ENCODE measurements at places on chromosomes 11 and 22.
A peak's percentile ranks its signal among the peaks of the same experiment; 100 is the strongest.

- no peak for DNase-seq
Observed at GRCh38 chr11:66373265-66373664, 1.7 kb upstream of the SLC29A2 start.

DNA sequence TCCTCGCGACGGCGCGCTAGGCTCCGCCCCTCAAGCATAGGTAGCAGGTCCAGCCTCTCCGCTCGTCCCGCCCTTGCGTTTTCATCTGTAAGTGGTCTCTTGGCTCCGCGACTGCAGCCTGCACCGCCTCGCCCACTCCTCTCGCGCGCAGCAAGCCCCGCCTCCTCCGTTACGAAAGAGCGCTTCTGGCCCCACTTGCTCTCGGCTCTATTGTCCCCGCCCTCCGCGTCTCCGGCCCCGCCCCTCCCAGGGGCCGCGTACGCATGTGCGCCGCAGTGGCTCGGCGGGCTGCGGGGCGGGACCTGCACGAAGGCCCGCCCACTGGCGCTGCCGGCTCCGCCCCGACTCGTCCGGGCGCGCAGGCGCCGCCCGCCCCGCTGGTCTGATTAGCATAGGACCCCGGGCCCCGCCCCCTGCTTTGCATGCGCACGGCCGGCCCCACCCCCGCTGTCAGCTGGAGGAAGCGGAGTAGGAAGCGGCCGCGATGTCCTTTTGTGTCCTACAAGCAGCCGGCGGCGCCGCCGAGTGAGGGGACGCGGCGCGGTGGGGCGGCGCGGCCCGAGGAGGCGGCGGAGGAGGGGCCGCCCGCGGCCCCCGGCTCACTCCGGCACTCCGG, at the start of gene ESRRA:
Gene ESRRA, plus strand, starts transcription at position 450 of the 616 bp plus-strand sequence. CDS start 1,656 bp downstream, outside the sequence.
- peak; percentile 100 for DNase-seq

DNA sequence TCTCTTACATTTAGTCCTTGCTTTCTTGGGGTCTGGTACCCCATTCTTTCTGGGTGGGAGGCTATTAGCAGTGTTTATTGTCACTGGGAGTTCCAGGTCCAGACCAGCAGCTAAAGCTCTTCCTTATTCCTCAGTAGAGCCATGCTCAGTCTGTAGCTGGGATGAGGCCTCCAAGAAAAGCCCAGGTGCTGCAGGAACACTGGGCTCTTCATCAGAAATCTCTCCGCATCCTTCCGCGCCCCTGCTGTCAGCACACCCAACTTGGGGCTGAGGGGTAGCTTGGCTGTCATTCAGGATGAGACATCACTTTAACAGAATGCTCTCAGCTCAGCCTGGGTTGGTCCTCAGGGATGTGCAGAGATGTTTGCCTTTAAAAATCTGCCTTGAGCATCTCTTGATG, 97.5 kb downstream of the GRAMD1B start:
- no peak for DNase-seq

DNA sequence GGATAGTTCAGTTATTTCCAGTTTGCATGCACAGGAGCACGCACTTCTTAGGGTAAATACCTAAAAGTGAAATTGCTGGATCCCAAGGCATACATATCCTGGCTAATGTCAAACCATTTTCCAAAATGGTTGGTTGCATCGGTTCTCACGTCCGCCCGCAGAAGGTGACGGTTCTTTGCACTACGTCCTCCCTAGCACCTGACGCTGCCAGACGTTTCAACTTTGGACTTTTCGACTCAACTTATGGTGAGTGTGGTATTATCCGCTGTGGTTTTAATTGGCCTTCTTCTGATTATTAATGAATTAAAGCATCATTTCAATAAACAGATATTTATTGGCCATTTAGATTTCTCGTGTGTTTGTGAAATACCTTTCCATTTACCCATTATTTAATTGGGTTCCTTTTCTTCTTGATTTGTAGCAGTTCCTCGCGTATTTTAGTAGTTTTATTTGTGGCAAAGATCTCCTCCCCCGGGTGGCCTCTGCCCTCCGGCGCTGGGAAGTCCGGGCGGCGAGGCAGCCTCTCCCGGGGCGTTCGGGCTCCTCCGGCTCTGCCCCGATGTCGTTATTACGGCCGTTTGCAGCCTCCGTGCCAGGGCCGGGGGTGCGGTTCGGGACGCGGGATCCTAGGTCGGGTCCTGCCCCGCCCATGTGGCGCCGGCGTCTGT, at the start of gene JHY:
Gene JHY, plus strand, starts transcription at position 571 of the 668 bp plus-strand sequence. CDS start 3,091 bp downstream, outside the sequence.
- DNase-seq, result no peak

- no peak for DNase-seq
Observed at GRCh38 chr22:20763630-20764470, 10.1 kb upstream of the SERPIND1 start.

- DNase-seq, result no peak
Observed at GRCh38 chr11:70068345-70068744, 9.8 kb upstream of the ANO1 start.

DNA sequence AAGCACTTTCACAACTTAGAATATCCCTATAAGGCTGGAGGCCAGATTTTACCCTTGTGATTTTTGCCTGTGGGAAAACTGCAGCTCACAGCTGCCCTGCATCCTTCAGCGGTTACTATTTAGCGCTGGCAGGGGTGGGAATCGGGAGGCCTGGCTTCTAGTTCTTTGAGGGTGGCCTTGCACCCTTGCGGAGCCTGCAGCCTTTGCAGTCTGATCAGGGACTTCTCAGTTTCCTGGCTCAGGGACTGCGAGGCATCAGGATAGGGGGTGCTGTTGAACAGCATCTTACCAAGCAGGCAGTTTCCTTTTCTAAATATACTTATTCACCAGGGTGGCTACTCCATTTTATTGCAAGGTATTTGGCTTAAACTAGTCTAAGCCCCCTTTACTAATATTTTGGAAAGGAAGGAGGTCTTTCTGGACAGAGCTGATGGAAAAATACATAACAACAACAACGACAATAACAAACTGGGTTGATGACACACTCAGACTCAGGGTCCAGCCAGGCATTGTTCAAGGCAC, 2.9 kb upstream of the APOA1 start:
- DNase-seq, result no peak

DNA sequence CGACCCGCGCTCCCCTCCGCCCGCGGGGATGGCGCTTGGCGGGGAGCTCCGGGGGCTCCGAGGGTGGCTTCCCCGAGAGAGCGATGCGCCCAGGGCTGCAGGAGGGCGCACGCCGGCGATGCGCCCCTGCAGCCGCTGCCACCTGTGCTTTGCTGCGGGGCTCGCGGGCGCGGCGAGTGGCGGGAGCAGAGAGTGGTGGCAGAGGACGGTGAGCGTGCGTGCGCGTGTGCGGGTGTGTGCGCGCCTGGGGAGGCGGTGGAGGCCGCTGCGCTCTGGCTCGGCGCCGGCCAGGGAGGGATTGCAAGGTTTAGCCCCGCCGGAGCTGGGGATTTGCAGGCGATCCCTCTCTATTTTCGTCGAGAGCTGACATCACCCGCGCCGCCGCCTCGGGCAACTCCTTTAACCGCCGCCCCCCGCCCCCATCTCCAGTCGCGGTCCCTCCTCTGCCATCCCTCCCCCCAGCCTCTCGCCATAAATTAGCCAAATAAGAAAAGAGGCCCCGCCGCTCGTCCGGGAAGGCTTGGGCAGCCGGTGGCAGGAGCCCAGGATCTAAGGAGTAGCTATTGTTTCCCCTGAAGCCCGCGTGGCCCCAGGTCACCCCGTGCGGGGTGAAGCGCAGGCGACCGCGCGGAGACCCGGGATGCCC, at the start of gene SLC1A2:
Gene SLC1A2, minus strand, starts transcription at position 375 of the 646 bp plus-strand sequence. CDS start 592 bp downstream, outside the sequence.
- peak; percentile 55 for DNase-seq

- DNase-seq, result no peak
Observed at GRCh38 chr11:91066456-91067047, 843.7 kb upstream of the CHORDC1 start.

DNA sequence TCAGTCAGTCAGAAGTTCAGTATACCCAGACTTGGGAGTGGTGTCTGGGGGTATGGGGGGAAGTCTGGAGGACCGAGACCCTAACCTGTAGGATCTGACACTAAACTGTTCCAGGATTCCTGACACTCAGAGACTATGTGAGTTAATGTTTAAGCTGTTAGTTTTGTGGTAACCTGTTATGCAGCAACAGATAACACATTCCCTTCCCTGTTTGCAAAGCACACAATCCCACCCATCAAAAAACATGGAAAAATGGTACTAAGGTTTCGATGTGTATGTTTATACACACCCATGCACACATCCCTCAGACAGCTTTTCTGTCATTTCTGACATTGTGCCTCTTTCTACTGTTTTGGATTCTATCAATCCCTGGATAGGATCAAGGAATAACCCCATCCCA, 27.6 kb downstream of the ZNF280B start:
- peak; percentile 4 for DNase-seq

GRCh38 chr11:131157678-131158077, 212.7 kb upstream of the NTM start:
- DNase-seq, result no peak

DNA sequence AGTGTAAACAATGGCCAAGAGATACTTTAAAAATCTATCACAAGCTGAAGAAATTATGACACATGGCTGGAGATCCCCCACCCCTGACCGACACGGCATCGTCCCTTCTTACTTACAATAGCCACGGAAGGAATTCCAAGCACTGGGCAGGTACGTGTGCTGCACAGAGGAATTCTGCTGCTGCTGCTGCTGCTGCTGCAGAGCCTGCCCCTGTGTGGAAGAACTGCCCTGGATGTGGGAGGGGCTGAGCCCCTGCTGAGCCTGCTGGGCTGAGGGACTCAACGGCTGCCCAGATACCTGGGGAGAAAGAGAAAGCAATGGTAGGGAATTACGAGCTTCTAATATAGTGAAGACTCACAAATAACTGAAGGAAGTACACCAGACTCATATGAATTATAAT, 15.0 kb upstream of the NFRKB start:
- DNase-seq, result no peak

DNA sequence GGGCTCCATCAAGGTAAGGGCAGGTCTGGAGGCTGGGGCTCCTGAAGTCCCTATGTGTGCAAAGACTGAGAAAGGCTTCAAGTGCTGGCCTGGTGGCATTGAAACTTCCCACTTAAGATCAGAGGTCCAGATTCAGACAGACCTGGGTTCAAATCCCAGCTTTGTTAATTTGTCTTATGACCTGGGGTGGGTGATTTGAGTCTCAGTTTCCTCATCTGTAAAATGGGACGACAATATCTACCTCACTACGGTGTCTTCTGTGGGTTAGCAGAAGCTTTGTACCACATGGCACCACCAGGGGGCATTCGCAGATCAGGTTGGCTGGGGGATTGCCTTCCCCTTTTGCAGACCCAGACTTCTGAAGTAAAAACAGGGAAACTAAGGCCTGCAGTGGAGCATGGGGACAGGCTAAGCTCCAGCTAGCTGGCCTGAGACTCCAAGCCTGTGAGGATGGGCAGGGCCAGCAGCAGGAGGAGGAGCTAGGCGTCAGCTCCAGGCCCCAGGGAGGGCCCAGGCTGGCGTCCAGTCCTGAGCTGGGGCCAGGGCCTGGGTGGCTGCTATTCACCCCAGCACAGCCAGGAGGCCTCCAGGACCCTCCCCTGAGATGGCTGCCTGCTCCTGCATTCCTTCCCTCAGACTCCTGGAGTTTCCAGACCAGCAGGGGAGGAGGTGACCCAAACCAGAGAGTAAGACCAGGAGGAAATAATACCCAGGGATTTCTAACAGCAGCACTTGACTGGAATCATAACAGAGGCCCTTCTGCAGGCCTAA, 1.5 kb downstream of the CASTOR1 start:
- peak; percentile 72 for DNase-seq

GRCh38 chr11:78822931-78823423, 248.3 kb upstream of the NARS2 start:
- DNase-seq, result no peak

DNA sequence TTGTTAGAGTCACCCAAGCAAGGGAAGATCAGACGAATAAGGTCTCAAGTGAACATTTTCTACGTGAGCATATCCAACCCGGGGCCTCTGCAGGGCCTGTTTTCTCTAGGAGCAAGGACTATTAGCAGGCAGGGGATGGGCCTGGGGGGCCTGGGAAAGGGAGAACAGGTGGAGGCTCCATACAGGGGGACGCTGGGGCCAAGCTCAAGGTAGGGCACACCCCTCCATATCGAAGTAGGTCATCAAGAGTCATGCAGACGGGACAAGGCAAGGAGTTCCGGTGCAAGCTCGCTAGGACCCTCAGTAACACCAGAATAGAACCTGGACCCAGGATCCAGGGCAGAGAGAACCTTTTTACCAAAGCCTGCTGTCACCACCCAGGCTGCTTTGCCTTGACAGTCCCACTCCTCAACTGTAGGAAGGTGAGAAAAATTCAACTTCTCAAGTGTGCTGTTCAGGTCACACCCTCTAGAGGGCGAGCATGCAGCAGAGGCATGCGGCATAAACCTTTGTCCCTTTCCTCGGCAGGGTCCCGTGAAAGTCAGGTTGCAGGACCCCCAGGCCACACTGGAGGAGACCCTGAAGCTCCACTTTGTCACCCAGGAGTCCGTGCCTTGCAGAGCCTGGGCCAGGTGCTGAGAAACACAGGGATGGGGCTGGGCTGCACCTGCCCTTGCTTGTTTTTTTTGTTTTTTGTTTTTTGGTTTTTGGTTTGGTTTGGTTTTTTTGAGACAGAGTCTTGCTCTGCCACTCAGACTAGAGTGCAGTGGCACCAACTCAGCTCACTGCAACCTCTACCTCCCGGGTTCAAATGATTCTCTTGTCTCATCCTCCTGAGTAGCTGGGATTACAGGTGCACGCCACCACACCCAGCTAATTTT, 8.6 kb upstream of the APOBEC3B start:
- peak; percentile 72 for DNase-seq
